ENCODE measurements at places on chromosomes 3 and 15. TPM values are rescaled to one million over a fixed set of nuclear protein-coding genes. Genes with fewer than 3 reads are reported as not detected.

Gene FEZF2
- not detected for polyA plus RNA-seq

Gene DOCK3
- polyA plus RNA-seq: 0.31 TPM

Gene ITIH1
- not detected for polyA plus RNA-seq

Gene GRK7
- polyA plus RNA-seq: not detected

Gene TPRG1
- polyA plus RNA-seq: 4.5 TPM

Gene PAQR5
- 0.31 TPM for polyA plus RNA-seq

Gene XIRP1
- polyA plus RNA-seq: 0.13 TPM

Gene LCTL
- polyA plus RNA-seq: not detected

Gene ZMYND10
- polyA plus RNA-seq: 3.5 TPM

Gene AQP9
- 2.8 TPM for polyA plus RNA-seq

Gene OIP5
- polyA plus RNA-seq: 0.51 TPM

Gene CYP1A1
- 1.0 TPM for polyA plus RNA-seq

Gene TAGLN3
- polyA plus RNA-seq: not detected

Gene SLC24A1
- 8.8 TPM for polyA plus RNA-seq

Gene TF
- 2.1 TPM for polyA plus RNA-seq

Gene GP9
- polyA plus RNA-seq: not detected

Gene RHOV
- not detected for polyA plus RNA-seq

Gene GNAT1
- not detected for polyA plus RNA-seq

Gene SUCNR1
- polyA plus RNA-seq: 0.15 TPM

Gene ADPGK
- polyA plus RNA-seq: 11.3 TPM

Gene MUC4
- 0.08 TPM for polyA plus RNA-seq

Gene ZNF662
- polyA plus RNA-seq: 9.8 TPM

Gene PRTG
- polyA plus RNA-seq: not detected

Gene TGM4
- polyA plus RNA-seq: not detected

Gene ABHD17C
- 9.6 TPM for polyA plus RNA-seq

Gene KNG1
- polyA plus RNA-seq: not detected
